Naive thymus-derived CD8-positive, alpha-beta T cell (primary cell): ENCODE measurements at places on chromosomes 1 and 21. TPM values are rescaled to one million over a fixed set of nuclear protein-coding genes. Genes with fewer than 3 reads are reported as not detected.

Gene IGSF5
- not detected for polyA plus RNA-seq

Gene MAPKAPK2
- polyA plus RNA-seq = 1.6 TPM

Gene IFI44L
- 2.2 TPM for polyA plus RNA-seq

Gene DCST2
- polyA plus RNA-seq = not detected

Gene MCOLN2
- 1.1 TPM for polyA plus RNA-seq

Gene KCNN3
- polyA plus RNA-seq = not detected

Gene TSPEAR
- polyA plus RNA-seq = not detected

Gene ITLN2
- polyA plus RNA-seq = not detected

Gene GRHL3
- polyA plus RNA-seq = not detected

Gene KANK4
- not detected for polyA plus RNA-seq

Gene KRTAP11-1
- polyA plus RNA-seq = not detected

Gene KPRP
- not detected for polyA plus RNA-seq

Gene MROH7
- polyA plus RNA-seq = not detected

Gene GNG4
- polyA plus RNA-seq = not detected

Gene GUCA2A
- polyA plus RNA-seq = not detected

Gene KIF17
- not detected for polyA plus RNA-seq

Gene FCRL4
- polyA plus RNA-seq = not detected

Gene CELA2A
- not detected for polyA plus RNA-seq

Gene CFHR5
- not detected for polyA plus RNA-seq

Gene ATP6V1G3
- polyA plus RNA-seq = not detected

Gene KLHDC9
- polyA plus RNA-seq = 1.5 TPM

Gene MYOG
- not detected for polyA plus RNA-seq
